ENCODE measurements at places on chromosomes 11 and 22.

DNA sequence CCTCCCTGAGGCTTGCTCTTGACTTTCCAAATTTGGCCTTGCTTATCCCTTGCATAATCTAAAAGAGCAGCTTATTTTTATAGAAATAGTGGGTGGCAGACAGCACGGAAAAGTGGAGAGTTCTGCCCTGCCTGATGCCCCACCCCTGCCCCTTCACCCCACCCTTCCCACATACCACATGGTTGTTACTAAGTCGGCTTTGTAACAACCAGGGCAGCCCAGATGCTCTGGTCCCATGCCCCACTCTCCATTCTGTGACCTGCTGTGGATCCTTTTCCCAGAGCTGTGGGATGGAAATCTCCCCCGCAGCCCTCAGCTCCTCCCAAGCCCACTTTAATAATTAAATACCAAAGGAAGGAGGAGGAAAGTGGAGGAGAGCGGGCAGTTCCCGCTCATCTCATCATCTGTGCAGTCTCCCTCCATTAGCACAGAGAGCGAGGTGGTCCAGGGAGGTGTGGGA is 10.9 kb downstream of the MRGPRF start:
- DNase-seq, result no peak

DNA sequence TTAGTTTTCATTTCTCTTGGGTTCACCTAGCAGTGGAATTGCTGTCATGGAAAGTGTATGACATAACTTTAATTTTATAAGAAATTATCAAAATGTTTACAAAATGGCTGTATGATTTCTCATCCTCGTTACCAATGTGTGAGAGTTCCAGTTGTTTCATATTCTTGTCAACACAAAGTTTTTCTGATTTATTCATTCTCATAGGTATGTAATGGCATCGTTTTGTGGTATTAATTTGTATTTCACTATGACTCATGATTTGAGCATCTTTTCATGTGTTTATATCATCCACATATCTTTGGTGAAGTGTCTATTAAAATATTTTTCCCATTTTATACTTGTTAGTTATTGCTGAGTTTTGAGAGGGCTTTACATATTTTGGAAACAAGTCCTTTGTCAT is 5.5 kb downstream of the FAM111B start:
- no peak for DNase-seq

DNA sequence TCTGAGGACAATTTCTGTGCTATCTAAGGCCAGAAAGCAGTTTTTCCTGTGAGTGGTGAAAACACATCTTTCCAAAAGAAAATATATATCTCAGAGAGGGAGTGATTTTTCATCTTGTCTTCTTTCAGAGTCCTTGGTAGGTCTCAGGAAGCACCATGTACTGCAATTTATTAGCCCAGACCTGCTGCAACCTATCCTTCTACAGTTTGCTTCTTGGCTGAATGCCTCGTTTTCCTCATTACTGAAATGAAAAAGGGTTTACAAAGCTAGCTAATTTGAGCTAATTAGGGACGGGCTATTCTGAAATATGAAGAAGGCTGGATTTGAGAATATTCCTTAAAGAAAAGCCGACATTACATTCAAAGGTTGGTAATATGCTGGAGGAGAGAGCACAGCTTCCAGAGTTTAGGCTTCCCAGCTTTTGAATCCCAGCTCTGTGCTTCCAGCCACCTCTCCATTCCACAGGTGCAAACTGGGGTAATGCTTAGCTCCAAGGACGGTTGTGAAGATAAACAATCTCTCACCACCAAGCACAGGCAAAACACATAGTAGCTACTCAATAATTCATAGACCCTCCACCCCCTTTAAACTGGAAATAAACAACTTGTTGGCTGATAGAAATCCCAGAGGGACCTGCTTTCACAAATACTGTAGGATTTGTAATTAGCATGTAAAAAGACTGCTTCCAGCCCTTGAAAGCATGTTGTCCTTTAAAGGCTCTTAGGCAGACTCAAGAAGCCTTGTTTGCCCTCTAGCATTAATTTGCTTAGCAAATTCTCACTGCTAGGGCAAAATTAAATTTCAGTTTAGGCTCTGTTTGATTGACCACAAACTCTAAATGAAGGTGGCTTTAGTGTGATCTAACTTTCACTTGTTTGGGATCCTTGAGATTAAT is 24.5 kb upstream of the SESN3 start:
- DNase-seq, result no peak

GRCh38 chr11:79400717-79401330 is 40.0 kb downstream of the TENM4 start:
- DNase-seq, result no peak

DNA sequence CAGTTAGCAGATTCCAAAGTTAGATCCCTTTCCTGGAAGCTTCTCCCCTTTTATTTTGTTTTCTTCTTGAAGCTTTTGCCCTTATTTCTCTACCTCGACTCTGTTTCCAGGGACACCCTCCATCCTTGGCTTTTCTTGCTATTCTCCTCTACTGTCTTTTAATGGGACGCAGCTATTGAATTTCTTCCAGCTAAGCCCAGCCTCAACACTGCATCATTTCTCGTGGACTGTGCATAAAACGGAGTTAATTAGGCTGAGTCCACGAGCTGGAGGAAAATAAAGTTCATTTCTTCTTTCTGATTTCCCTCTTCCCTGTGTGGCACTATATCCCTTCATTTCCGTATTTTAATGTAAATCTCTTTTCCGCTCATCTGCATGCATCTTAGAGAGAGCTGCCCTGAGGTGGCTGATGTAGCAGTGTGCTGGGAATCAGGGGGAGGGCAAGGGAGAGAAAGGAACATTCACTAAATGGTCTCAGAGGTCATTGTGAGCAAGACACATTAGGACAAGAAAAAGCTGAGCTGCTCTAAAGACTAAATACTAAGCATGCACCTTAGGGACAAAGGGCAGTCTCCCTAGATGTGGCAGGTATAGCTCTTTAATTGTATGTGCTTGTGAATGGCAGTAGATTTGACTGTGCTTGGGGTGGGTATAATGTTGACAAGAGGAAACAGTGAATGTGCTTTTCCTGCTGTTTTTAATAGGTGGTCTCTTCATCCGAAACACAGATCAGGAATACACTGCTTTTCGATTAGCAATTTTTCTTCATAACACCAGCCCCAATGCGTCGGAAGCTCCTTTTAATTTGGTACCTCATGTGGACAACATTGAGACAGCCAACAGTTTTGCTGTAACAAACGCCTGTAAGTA is 1.9 kb downstream of the GRIA4 start:
- DNase-seq, result no peak

DNA sequence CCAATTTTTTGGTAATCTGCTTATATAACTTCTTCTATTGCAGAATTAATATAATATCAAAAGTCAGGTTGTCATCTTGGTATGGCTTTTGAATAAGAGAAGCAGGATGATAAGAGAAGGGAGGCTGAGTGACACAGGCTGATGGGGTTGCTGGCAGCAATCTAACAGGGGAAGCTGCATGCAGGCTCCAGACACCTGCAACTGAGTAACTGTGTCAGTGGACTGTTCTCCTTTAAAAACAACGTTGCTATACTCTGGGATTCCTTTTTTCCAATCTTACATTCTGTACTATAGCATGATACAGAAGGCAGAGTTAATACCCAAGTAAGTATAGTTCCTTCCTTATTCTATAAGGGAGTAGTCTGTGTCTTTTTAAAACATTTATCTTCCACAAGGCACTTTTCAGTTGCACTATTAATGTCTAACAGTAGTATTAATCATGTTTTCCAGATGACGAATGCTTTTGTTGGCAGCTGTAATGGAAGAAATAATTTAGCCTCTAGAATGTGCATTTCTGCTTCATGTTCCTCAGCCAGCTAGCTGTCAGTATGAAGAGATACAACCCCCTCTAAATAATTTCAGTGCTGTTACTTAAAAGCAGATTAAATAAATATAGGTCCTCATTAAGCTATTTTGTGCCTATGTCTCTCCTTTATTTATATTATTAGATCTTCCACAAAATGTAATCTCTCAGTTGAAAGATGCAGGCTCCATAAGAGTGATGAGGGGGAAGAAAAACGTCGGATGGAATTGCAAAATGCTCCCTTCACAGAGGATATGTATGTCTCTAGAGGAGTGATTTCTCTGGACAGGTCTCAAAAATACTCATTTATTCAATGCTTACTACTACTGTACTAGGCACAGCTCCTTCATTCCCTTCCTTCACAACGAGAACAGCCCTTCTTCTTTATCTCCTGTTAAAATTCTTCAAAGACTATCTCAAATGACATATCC is 50.8 kb downstream of the ATG16L2 start:
- DNase-seq, result no peak

DNA sequence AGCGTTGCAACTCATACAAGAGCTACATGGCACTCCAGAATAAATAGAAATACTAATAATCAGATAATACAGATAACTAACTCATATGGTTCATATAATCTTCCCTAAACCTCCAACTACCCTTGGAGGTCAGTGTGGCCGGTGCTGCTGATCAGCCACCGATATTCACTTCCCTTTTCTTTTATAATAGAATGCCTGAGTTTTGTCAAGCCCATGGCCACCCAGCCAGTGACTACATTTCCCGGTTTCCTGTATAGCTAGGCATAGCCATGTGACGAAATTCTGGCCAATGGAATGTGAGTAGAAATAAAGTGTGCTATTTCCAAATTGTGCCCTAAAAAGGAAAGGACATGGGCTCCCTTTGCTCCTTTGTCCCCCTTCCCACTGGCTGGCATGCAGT is 5.9 kb upstream of the CAT start:
- DNase-seq, result no peak

DNA sequence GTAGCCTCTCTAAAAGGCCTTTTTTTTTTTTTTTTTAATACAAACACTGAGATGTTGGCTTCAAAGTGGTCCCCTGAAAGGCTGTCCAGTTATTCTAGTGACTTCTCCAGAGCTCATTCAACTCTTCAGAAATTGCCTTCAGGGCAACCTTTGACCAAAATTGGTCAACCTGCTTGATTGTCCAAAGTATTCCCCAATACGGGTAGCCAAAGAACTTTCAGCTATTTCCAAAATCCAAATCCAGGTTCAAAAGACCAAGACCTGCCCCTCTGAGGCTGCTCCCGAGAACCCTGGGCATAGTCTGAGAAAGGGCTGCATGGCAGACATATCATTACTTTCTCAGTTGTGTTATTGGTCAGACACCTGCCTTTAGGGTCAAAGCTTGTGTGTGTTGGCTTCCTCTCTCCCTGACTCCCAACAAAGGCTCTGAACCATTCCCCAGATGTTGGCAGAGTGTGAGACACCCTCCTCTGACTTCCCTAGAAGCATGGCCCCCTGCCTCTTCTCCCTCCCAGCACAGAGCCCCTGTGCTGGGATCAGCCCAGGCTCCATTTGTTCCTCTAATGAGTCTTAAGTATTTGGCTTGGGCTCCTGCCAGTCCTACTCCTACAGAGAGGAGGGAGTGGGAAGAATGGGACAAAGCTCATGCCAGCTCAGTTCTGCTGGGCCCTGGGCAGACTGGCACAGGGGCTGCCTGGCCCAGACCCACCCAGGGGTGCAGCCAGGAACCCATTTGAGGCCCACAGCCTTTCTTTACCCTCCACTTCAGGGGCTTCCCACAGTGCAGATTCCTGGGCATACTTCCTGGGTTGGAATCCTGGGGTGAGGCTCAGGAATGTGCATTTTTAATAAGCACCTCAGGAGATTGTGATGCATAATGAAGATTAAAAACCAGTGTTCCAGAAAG is 30.3 kb downstream of the TNKS1BP1 start:
- no peak for DNase-seq

DNA sequence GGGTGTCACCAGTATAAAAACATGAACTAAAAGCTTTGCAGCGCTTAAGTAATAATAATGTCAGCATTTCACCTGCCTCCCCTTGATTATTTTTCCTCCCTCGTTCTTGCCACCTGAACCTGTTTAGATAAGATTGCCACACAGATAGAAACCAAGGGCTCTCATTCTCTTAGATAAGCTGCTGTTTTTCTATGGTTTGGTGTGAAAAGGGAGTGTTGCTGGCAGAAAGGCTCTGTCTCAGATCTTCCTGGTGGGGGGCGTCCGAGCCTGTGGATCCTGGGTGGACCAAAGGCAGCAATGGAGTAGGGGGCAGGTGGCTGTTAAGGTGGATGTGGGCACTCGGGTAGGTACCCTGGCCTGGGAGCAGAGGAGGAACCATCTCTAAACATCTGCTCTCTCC is 147.5 kb downstream of the ST3GAL4 start:
- no peak for DNase-seq

DNA sequence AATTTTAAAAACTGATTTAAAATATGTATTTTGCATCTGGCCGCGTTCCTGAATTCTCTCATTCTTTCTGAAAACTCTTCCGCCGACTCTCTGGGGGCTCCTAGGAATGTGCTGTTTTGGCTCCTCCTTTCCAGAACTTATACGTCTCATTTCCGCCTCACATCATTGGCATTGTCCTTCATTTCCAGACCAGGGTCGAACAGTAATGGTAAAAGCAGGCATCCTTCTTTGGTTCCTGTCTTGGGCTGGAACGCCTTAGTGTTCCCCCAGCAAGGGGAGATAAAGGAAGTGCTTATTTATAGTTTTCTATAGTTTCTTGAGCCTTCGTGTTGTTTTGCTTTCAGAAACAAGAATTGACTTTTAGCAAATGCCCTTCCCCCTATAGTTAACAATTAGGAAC is 10.9 kb upstream of the TNNT3 start:
- no peak for DNase-seq

GRCh38 chr11:13883589-13883988 is 78.9 kb upstream of the SPON1 start:
- DNase-seq, result no peak

- no peak for DNase-seq
Measured at GRCh38 chr11:112624431-112624830, 336.8 kb upstream of the NCAM1 start.

DNA sequence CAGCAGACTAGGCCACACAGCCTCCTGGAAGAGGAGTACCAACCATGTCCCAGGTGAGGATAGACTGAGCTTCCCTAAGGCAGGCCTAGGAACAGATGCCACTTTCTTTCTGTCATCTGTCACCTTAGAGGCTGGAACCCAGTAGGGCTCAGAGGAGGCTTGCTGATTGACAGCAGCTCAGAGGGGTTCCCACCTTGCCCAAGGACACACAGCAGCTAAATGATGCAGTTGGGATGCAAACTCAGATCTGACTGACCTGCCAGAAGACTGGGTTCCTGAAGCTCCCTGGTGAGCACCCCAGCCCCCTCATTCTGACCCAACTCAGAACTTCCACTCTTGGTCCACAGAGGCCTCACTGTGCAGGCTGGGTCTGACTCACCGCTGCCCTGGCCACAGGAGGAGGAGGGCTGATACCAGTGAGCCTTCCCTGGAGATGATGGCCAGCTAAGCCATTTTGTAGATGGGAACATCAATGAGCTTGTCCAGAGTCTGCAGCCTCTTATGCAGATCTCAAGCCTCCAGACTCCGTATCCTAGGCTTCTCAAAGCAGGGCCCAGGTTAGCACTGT is 14.0 kb downstream of the CAPN5 start:
- DNase-seq, result no peak

GRCh38 chr22:49544286-49544685 is 283.4 kb downstream of the BRD1 start:
- no peak for DNase-seq
